ENCODE measurements at places on chromosomes 4 and X.

DNA sequence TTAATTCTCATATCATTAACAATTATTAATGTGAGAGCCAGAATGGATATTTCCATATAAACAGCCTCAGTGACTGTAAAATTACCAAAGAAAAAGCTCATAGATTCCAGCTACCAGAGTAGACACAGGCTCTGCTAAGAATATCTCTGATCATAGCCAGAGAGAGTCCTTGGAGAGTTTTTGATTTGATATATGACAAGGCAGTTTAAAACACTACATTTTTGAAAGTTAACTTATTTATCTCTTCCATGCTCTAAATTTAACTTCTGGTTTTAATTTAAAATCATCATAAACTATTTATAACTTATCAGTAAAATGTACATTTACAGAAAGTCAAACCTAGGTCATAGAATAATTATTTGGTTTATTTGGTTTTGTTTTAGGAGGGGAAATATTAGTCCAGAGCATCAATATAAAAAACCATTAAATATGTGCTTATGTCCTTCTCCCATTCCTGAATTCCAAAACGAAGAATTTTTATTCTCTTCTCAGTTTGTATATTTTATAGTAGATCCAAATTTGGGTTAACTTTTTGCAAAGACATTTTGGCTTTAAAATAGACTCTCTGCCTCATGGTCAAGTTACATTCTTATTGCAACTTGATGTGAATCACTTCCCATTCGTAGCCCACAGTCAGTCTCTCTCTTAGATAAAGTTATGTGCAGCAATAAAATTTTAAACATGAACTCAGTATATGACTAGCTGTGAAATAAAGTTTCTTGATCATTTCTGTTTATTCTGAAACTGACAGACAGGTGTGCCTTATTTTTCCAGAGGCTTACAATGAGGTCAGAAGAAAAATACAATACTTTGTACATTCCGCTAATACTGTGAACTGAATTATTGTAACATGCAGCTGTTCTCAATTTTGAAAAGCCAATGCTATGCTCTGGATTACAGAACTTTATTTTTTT, 267.1 kb downstream of the PAPSS1 start:
- no peak for DNase-seq

DNA sequence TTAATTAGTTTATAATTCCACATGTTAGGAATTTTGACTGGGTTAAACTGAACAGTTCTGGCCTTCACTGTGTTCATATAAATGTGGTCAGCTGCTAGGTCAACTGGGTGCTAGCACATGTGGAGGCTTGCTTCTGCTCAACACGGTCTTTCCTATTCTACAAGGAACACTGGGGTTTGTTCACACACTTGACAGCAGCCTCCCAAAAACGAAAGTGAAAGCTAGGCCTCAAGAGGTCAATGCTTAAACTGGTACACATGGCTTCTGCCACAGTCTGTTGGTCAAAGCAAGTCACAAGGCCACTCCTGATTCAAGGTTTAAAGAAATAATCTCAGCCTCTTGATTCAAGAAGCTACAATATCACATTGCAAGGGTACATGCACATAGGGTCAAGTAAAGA, 126.5 kb downstream of the QDPR start:
- DNase-seq, result peak; percentile 1

DNA sequence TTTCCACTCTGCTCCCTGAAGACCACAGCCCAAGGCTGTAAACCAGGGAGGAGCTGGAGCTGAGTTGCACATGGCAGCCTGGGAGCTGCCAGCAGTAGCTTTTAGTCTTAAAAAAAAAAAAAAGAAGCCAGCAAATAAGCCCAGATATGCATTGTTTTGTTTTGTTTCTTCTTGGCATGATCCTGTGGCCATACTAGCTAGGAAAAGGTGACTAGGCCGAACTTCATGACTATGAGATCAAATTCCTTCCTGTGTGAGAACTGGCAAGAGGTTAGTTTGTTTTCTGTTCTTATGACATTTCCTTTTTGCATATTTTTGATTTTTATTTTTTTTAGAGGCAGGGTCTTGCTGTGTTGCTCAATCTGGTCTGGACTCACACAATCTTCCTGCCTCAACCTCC, 323.3 kb downstream of the DCTD start:
- no peak for DNase-seq

- peak; percentile 1 for DNase-seq
Measured at GRCh38 chr4:57763070-57763469, 652.9 kb upstream of the IGFBP7 start.

GRCh38 chr4:100516225-100516624, 1.6 kb downstream of the EMCN start:
- no peak for DNase-seq

DNA sequence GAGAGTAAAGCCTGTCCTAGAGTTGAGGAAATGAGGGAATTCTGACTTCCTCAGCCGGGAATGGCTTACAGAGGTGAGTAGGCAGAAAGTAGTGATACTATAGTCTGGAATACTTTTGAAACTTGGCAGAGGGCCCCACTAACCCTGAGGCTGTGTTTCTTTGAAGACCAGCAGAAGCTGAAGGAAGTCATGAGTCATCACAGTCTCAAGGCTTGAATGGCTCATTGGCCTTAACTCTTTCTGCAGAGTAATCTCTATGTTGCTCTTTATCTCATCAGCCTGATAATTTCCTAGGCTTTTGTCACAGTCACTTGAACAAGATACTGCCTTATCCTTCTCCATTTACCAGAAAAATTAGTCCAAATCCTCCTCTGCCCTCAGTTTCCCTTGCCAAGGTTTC, 80.8 kb downstream of the ANKRD50 start:
- peak; percentile 98 for DNase-seq

GRCh38 chr4:140291259-140291658, 82.2 kb upstream of the SCOC start:
- no peak for DNase-seq

GRCh38 chr4:3372933-3373465, 68.8 kb upstream of the HGFAC start:
- no peak for DNase-seq

DNA sequence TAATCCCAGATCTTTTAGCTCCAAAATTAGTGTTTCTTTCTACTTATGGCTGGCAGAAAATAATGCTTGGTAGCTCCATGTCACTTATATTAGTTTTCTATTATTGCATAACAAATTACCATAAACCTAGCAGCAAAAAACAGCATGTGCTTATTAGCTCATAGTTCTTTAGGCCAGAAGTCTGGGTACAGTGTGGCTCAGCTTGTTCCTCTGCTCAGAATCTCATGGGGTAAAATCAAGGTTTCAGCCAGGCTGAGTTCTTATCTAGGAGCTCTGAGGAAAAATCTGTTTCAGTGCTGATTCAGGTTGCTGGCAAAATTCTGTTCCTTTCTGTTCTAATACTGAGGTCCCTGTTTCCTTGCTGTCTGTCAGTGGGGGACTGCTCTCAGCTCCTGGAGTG, 101.1 kb downstream of the CT47B1 start:
- peak; percentile 65 for DNase-seq

DNA sequence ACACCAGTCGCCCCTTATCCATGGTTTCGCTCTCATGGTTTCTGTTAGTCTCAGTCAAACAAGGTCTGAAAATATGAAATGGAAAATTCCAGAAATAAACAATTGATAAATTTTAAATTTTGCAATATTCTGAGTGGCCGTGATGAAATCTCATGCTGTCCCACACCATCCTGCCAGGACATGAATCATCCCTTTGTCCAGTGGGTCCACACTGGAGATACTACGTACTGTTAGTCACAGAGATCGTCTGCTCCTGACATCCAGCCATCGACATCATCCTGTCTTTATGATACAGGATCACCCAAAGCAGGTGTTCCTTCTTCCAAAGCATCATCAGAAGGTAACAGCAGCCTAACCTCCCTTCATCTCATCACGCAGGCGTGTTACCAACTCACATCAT, 76.5 kb upstream of the MSX1 start:
- DNase-seq, result no peak

- DNase-seq, result no peak
Measured at GRCh38 chr4:52701207-52701606, 42.1 kb upstream of the USP46 start.

- no peak for DNase-seq
Measured at GRCh38 chr4:52423967-52424366, 235.1 kb downstream of the USP46 start.

DNA sequence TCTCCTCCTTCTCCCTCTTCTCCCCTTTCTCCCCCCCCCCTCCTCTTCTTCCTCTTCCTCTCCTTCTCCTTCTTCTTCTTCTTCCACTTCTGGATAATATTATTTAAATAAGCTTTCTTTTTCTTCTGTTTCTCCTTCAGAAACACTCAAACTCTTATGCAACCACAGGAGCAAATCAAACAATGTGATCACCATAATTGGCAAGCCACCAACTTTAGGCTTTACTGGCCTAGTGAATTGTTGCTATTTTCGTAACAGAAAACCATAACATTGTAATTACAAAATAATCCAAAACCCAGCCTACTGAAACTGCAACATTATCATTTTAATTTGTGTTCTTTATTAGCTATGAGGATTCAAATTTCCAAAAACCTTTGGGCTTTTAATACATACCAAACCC, 14.3 kb downstream of the DCAF8L1 start:
- peak; percentile 10 for DNase-seq

DNA sequence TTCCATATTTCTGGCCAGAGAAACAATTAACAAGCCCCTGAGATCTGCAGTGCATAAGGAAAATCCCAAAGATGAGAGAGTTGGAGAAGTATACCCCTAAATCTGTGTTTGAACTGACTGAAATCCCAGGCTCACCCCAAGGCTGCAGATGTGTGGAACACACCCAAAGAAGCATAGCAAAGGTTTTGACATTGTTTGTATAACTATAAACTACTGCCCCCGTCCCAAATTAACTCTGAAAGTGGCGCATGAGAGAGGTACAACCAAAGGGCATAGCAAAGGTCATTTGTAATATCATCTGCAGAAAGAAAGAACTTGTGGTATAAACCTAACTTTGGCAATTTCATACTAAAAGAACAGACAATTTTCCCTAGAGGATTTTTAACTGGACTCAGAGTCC, 157.9 kb downstream of the DCAF12L1 start:
- DNase-seq, result no peak

DNA sequence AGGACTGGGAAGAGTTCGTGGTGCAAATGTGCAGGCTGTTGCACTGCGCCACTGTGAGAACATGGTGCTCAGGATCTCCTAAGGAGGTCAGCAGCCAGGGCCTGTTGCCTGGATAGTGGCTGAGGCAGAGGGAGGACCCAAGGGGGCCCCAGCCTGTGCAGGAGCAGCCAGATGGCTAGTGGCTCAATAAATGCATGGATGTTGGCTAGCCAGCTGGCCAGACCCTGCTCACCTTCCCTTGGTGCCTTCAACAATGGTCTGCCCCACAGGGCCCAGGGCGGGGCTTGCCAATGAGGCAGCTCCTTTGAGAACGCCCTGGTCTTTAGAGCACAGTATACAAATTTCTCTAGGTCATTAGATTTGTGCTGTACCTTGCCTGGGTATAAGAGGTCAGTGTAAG, 67.4 kb downstream of the TNIP2 start:
- DNase-seq, result no peak

DNA sequence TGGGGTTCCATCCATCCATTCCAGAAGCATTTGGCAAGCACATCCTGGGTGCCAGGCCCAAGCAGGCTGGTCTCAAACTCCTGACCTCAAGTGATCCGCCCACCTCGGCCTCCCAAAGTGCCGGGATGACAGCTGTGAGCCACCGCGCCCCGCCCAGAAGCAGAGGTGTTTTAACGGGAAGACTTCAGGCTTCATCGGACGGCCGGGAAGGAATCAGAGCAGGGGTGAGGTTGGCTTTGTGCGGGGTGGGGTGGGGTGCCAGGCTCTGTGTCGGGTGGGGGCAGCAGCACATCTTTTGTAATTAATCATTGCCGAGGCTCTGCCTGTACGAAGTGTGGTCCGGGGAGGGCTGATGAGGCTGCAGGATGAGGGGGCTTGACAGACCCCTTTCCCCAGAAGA, 5.1 kb upstream of the SLC25A6 start:
- DNase-seq, result no peak

GRCh38 chr4:121842862-121843261, 19.2 kb upstream of the CCNA2 start:
- no peak for DNase-seq

- DNase-seq, result peak; percentile 93
Measured at GRCh38 chr4:170259631-170260153, 169.9 kb upstream of the AADAT start.

Measured in amniotic epithelial cell (primary cell).